ENCODE measurements at places on chromosomes 1 and 21.

- no peak for DNase-seq
These were observed 4.5 kb downstream of the TRAF5 start for GRCh38 chr1:211331011-211331709.

GRCh38 chr1:230542054-230542453 is 100.2 kb upstream of the COG2 start:
- DNase-seq = no peak

- no peak for DNase-seq
These were observed 104.2 kb downstream of the DUSP10 start for GRCh38 chr1:221637641-221638041.

DNA sequence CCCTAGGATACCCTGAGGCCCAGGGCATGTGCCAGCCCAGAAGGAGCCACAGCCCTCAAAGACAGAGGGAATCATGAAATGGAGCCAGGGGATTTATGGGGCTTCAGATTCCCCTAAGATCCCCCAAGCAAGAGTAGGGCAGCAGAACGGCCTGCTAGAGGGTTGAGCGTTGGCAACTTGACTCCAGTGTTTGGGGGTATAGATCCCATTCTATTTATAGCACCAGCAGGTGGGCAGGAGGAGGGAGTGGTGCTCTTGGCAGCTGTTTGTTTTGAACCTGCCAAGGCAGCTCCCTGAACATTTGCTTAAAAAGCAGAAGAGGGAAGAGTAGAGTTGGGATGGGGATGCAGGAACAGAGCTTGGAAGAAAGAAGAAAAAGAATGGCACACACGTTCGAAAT is 33.7 kb downstream of the GLUL start:
- DNase-seq = no peak

GRCh38 chr1:56442290-56442877 is 137.0 kb downstream of the PLPP3 start:
- DNase-seq = no peak
